ENCODE measurements at places on chromosomes 1 and 21.

DNA sequence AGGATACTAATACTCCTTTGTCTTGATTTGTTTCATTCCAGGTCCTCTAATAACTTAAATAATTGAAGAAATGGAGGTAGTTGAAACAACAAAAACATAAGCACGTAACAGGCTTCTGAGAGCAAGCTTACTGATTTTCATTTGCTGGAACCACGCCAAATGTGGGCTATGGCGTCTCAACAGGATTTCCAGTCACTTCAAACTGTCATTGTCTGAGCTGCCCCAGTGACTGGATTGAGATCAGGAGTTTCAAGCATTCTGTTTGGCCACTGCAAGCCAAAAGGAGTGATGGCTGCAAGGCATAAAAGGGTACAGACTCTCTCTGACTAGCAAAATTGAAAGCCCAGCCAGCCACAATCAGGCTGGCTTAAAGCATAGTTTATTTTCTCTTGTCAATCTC is 289.9 kb downstream of the DPYD start:
- H3K27me3 ChIP-seq: no peaks in the 10 kb centered on the region
- H3K4me1 ChIP-seq: no peaks in the 10 kb centered on the region
- no peak for DNase-seq
- H3K36me3 ChIP-seq: no peaks in the 10 kb centered on the region
- no peak overlapping the region for H3K27ac ChIP-seq

- H3K36me3 ChIP-seq: no peaks in the 10 kb centered on the region
- H3K27ac ChIP-seq: no peak overlapping the region
- no peaks in the 10 kb centered on the region for H3K27me3 ChIP-seq
- H3K4me1 ChIP-seq: peaks cover 4% of the 10 kb centered on the region
- H3K4me3 ChIP-seq: no peak overlapping the region
- no peak for DNase-seq
These were observed 1.9 kb downstream of the SAMD13 start for GRCh38 chr1:84303314-84303830.

- no peak for DNase-seq
- H3K27ac ChIP-seq: no peak overlapping the region
- H3K4me1 ChIP-seq: no peaks in the 10 kb centered on the region
- no peak overlapping the region for H3K4me3 ChIP-seq
These were observed 12.6 kb downstream of the TRIM11 start for GRCh38 chr1:228393811-228394570.

- no peaks in the 10 kb centered on the region for H3K4me1 ChIP-seq
- DNase-seq: no peak
- no peak overlapping the region for H3K4me3 ChIP-seq
- no peak overlapping the region for H3K27ac ChIP-seq
- H3K27me3 ChIP-seq: no peaks in the 10 kb centered on the region
These were observed 72.9 kb downstream of the PLA2G4A start for GRCh38 chr1:186901631-186902030.

DNA sequence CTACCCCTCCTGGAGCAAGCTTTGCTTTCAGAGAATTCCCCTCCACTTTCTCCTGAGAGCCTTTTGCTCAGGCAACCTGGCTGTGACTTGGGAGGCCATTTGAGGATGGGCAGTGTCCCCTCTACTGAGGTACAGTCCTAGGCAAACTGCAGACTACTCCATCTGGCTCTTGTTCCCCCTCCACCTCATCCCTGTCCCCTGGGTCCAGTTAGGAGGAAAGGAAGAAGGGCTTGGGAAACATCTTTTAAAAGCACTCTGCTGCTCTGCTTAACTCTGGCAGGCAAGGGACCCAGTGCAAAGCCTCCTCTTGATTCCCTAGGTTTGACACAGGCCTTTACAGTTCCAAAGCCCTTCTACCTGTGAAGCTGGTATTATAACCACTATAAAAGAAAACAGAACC is 108.2 kb downstream of the NAV1 start:
- no peaks in the 10 kb centered on the region for H3K27me3 ChIP-seq
- no peak for DNase-seq
- H3K36me3 ChIP-seq: no peaks in the 10 kb centered on the region
- H3K4me3 ChIP-seq: no peak overlapping the region

DNA sequence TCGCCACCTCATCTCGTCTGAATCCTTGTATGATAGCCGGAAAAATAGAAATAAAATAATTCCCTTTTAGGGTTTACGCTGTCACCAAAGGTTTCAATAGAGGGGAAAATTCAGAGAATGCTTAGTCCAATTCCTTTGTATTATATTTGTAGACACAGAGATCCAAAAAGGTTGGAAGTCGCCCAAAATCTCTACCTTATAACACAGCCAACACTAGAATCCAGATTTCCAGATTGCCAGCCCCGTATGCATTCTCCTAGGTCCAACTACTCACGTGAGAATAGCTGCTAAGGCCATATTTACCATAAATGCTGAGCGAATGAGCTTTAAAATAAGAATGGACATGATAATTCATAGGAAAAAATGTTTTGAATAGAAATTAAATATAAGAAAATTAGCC is 124.5 kb downstream of the KCNK1 start:
- no peak for DNase-seq
- no peak overlapping the region for H3K27ac ChIP-seq
- no peak overlapping the region for H3K4me3 ChIP-seq
- no peaks in the 10 kb centered on the region for H3K27me3 ChIP-seq
- H3K4me1 ChIP-seq: no peaks in the 10 kb centered on the region
- H3K36me3 ChIP-seq: no peaks in the 10 kb centered on the region

- H3K4me3 ChIP-seq: peak overlapping the region; percentile 78
- no peaks in the 10 kb centered on the region for H3K27me3 ChIP-seq
- no peak overlapping the region for H3K27ac ChIP-seq
These were observed 1.0 kb upstream of the CDC14A start for GRCh38 chr1:100351095-100351887.
